ENCODE measurements at places on chromosomes 6 and 20.

- no peak for DNase-seq
These were observed 2.0 kb downstream of the PI3 start for GRCh38 chr20:45176526-45177267.

DNA sequence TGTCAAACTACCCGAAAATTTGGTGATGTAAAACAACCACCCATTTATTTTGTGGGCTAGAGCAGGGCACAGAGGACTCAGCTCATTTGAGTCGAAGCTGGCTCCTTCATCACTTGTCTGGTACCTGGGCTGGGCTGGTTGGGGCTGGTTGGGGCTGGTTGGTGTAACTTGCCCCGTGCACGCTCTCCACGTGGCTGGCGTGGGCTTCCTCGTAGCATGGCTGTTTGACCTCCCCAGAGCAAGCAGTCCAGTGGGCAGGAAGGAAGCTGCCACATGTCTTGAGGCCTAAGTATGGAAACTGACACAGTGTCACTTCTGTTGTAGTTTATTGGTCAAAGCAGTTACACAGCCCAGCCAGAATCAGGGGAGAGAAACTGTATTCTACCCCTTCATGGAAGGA is 27.1 kb downstream of the BCAS4 start:
- no peak for DNase-seq

DNA sequence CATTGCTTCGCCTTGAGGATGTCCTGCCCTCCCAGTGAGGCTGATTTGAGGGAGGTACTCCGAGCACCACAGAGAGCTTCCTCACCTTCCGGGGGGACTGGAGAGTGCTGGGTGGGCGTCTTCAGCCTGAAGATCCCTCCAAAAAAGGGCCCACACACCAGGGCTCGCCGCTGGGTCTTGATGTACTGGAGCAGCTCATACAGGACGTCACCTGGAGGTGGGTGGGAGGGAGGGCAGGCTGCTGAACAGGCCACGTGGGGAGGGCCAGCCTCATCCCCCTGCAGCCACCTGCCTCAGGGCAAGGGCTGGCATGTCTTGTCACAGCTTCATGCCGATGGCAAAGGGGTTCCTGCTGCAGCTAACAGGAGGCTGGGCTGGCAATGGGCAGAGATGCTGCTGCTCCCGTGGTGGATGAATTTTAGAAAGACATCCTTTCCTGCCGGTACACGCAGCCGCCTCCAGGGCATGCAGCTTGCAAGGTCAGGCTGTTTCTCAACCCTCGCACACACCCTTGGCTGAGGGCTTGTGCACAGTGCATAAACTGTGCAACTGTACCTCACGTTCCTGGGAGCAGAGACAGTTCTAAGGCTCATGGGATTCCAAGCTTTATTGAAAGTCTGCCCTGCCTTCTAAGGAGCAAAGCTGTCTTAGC is 14.0 kb downstream of the ETV7 start:
- DNase-seq: no peak

GRCh38 chr6:158624684-158625682 is 19.6 kb downstream of the DYNLT1 start:
- DNase-seq: no peak

- DNase-seq: no peak
These were observed 107.9 kb downstream of the GPX5 start for GRCh38 chr6:28633445-28634215.

- no peak for DNase-seq
These were observed 751.1 kb downstream of the DHX35 start for GRCh38 chr20:39713076-39713840.

All from activated CD4-positive, CD25-positive, alpha-beta regulatory T cell treated with anti-CD3 and anti-CD28 coated beads, Interleukin-2, amount 50 U/mL, for 16 hours (primary cell).